SK-N-DZ (cell line): ENCODE measurements at places on chromosomes 2 and 18.
A peak's percentile ranks its signal among the peaks of the same experiment; 100 is the strongest.

DNA sequence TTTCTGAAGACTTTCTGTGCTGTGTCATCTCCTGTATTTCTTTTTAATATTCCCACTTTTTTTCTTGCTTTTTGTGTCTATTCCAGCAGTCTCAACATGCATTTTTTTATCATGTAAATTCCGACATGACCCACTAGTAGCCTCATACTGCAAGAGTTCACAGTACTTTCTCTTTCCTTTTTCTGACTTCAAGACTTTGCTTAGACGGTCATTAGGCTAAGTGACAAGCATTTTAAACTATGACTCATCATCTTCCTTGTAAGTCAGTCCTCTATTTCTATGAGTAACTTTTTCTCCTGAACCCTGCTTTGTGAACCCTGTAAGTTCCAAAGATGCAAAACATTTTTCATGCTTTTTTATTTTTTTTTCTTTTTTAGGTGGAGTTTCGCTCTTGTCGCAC lies 381.2 kb downstream of the TXNL1 start:
- DNase-seq = no peak

DNA sequence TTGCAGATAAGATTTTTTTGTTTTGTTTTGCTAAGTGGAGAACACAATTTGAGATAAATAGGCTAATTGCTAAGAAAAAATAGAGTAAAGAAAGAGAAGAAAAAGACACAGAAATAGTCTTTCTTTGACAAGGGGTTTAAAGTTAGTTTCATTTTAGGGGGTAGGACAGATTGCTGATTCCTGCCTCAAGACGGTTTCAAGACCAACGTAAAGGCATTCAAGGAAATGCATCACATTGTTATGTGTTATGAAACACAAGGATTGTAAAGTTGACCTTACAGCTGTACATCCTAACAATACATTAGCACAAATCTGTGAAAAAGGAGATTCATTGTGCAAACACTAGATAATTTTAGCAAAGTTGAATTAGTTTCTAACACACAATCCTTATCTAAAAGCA lies 22.7 kb upstream of the ETAA1 start:
- peak; percentile 37 for DNase-seq

DNA sequence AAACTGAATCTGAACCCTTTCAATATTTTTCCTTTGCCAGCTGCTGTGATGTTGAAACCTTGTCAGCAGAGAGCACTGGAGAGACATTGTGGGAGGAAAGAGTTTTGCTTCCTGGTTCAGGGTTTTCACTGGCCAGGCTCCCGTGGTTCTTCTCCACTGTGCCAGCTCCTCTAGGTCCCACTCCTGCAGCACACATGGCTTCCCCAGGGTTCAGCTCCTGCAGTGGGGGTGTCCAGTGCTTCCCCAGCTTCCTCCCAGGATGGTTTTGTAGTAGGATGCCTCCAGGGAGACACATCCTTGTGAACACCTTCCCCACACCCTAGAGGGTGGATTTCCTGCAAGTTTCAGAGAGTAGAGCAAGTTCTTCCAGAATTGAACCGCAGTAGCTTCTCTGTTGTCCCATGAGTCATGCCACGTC lies 24.0 kb upstream of the SULT1C3 start:
- DNase-seq = no peak

GRCh38 chr2:88614497-88615157 lies 12.6 kb downstream of the EIF2AK3 start:
- DNase-seq = no peak

GRCh38 chr2:127414638-127415592 lies 3.3 kb upstream of the PROC start:
- no peak for DNase-seq

- DNase-seq = peak; percentile 63
Observed at GRCh38 chr2:237122214-237122666, 36.6 kb downstream of the COPS8 start.

GRCh38 chr2:206740800-206741199 lies 22.6 kb upstream of the DYTN start:
- DNase-seq = no peak

DNA sequence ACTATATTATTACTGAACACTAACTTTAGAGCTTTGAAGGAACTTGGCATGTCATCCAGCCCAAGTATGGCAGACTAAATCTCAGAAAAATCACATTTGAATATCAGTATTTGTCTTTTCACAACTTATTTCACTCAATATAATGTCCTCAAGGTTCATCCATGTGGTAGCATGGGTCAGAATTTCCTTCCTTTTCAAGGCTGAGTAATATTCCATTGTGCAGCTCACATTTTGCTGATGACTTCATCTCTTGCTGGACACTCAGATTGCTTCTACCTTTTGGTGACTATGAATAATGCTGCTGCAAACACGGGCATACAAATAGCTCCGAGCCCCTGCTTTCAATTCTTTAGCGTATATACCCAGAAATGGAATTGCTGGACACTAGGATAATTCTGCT lies 46.7 kb downstream of the RPL31 start:
- DNase-seq = no peak

- no peak for DNase-seq
Observed at GRCh38 chr2:42860319-42861094, 68.1 kb upstream of the HAAO start.

DNA sequence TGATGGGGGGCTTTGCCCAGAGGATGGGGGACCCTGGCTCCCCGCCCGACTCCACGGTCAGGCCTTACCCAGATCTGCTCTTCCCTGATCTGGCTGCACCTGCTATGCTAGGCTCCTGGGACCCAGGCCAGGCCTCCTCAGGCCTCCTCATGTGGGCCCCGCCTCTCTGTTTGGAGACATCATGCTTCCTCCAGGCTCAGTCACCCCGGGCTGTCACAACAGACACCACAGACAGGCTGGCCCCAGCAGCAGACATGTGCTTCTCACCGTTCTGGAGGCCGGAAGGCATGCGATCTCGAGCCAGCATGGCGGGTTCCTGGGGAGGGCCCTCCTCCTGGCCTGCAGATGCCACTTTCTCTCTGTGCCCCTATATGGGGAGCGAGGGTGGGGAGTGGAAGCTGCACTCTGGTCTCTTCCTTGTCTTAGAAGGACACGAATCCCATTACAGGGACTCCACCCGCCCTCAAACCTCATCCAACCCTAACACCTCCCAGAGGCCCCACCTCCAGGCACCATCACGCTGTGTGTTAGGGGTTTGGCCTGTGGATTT lies 10.8 kb upstream of the NEU4 start:
- DNase-seq = peak; percentile 72

DNA sequence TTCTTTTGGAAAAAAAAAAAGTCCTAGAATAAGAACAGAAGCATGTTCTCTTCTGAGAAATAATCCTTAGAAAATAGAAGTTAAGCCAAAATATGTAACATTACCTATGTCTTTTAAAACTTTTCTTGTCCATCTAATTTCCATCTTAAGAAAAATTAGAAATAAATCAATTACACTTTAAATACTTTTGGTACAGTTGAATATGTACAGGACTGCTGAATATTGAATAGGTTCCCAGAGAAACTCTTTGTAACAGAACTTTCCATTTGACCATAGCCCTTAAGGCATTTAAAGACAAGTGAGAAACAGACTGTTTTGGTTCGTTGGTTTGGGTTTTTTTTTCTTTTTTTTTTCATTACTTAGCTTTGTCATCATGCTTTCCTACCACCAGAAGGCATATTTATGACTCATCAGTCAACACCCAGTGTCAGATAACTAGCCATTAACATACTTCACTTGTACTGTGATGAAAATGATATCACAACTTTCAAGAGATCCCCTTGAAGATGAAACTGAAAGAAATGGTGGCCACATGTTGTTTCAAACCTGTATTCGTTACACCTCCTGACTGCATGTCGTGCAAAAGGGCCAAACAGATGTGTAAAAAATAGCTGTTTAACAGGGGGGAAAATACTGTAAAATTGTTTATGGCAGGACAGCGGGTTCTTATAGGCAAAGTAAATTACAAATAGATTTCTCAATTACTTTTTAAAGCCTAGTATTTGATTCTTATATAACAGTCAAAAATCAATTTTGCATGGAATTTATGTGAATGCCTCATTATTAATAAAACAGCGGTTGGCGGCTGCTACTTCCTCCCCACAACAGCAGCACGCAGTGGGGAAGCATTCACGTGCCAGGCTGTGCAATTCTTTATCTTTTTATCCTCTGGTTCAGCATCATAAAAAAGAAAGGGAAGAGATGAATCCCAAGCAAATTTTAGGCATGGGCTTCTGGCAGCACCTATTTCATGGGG lies 280.7 kb upstream of the HNRNPA3 start:
- no peak for DNase-seq

GRCh38 chr18:59202258-59202820 lies 17.6 kb upstream of the GRP start:
- DNase-seq = no peak

GRCh38 chr18:32439802-32440201 lies 30.9 kb downstream of the GAREM1 start:
- DNase-seq = peak; percentile 15

DNA sequence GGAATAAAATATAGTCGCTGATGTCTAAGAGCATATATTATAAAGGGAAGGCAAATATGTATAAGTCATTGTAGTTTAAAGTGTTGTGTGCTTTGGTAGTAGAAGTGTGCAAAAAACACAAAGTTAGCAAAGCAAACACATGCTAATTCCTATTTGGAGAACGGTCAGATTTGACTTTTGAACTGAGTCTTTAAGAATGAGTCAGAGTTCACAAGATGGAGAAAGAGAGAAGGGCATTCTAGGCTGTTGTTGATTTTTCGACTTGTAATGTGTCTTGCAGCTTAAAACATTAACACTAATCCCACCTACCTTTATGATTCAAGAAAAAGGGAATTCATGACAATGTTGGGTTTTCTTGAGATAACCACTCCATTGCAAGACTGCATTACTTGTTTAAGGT lies 98.1 kb downstream of the CRIM1 start:
- DNase-seq = no peak

DNA sequence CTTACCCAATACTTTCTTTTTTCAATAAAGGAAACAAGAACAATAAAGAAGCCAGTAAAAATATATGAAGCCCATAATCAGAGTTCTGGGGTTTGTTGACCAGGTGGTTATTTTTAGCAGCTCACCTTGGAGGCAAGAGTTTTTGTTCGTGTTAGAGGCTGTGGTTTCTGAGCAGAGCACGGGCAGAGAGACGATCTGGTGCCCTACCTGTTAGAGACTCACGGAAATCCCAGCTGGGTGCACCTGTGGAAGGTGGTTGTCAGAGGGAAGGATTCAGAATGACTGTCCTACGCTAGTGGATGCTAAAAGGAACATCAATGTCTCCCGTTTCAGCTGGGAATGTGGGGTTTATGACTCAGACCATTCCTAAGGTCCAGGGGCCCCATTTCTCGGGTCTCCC lies 87.6 kb downstream of the NRP2 start:
- no peak for DNase-seq

DNA sequence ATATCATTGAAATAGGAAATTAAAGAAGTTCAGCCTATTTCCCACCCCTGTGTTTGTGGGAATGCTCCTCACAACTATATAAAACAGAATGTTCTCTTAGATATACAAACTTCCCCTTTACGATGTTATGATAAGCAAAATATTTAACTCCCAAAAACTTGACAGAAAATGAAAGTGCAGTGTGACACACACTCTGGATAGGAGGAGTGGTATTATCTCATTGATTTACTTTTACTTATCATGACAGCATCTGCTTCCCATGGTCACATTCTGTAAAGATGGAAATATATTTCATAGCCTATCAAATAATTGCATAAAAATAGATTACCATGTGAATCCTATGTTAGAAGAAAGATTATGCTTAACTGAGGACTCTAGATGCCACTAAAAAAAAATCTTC lies 96.6 kb upstream of the STK17B start:
- DNase-seq = no peak

DNA sequence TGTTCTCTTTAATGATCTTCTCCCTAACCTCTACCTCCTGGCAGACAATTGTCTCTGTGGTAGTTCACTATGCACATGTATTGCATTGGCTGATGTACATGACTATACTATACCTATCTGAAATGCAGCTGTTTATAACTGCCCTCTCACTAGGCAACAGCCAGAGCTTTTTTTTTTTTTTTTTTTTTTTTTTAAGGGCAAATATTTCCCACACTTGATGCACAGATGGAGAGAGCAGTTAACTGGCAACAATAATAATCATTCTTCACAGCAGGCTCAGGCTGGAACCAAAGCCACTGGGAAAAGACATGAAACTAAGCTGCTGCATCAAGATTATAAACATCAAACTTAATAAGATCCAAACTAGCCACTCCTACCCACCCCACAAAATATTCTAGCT lies 707.7 kb downstream of the LRP1B start:
- DNase-seq = no peak

- DNase-seq = no peak
Observed at GRCh38 chr18:64116571-64117175, 32.2 kb downstream of the LINC00305 start.

DNA sequence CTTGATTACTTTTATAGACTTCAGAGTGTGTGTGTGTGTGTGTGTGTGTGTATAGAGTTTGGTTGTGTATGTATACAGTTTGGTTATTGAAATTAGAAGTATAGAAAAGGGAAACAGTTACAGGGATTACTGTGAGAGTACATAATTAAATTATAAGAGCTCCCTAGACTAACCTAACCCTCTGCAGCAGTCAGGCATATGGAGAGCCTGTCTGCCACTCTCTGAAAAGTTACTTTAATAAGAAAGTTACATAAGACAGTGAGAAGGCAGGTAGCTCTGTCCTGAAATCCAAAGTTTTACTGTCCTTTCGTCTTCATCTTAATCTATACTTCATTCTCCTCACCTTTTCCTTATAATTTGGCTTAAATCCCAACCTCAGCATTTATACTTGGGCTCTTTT lies 71.5 kb upstream of the EPB41L5 start:
- no peak for DNase-seq

DNA sequence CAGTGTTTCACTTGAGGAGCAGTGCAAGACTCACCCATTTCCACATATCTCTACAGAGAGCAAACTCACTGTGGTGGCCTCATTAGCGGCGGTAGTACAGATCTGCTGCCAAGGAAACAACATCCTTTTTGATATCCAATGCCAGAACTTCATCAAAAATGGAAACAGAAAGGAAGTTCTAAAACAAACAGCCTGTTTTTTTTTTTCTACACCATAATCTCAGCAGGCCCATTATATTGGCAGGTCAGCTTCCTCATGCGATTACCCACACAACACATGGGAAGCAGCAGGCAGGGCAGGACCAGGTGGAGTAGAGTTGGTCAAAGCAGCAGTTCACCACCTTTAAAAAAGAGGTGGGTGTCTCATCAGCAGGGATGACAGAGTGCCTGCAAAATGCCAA lies 678.9 kb upstream of the CELF4 start:
- DNase-seq = no peak
